ENCODE measurements at places on chromosomes 12 and 14.

- no peak for DNase-seq
Observed at GRCh38 chr12:3644104-3644503, 108.8 kb downstream of the CRACR2A start.

DNA sequence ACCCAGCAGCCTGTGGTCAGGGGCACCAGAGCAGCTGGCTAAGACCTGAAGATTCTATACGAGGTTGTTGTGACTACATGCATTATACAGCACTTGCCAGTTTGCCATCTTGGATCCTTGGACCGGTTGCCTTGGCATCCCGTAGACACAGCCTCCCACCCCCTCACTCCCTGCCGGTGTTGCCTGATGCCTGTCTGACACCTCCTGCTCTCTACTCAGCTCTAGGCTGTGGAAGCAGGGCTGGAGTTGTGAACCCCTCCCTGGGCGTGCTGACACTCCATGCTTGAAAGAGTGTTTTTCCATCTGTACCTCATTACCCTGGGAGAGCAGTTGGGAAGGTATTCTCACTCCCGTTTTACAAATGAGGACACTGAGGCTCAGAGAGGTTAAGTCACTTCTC lies 2.5 kb downstream of the CHGA start:
- DNase-seq = no peak

- no peak for DNase-seq
Observed at GRCh38 chr12:98838231-98838647, 193.1 kb downstream of the APAF1 start.

GRCh38 chr12:103768467-103769123 lies 72.4 kb downstream of the NT5DC3 start:
- no peak for DNase-seq

DNA sequence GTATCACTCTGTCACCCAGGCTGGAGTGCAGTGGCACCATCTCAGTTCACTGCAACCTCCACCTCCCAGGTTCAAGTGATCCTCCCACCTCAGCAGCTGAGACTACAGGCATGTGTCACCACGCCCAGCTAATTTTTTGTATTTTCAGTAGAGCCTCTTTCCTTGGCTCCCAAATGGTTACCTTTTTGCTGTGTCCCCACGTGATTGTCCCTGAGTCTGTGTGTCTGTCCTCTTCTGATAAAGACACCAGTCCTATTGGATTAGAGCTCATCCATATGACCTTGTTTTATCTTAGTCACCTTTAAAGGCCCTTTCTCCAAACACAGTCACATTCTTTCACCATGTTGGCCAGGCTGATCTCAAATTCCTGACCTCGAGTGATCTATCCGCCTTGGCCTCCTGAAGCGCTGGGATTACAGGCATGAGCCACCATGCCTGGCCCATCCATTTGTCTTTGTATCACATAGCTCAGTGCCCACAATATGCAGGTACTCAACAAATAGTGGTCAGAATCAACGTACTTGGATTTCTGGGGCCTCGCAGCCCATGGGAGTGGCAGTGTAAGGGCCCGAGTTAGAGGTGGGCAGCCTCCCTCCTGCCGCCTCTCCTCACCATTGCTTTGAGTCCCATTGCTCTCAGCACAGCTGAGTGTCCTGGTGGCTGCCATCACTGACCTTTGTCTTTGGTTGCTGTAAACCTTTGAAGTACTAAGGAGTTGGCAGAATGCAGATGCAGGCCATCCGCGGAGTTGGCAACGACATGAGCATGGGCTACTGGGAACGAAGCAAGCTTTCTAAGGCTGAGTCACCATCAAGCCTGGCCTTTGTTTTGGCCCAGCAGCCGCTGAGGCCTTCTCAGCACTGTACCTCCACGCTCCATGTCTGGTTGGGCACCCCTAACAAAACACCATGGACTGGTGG lies 9.3 kb downstream of the TPCN1 start:
- no peak for DNase-seq

DNA sequence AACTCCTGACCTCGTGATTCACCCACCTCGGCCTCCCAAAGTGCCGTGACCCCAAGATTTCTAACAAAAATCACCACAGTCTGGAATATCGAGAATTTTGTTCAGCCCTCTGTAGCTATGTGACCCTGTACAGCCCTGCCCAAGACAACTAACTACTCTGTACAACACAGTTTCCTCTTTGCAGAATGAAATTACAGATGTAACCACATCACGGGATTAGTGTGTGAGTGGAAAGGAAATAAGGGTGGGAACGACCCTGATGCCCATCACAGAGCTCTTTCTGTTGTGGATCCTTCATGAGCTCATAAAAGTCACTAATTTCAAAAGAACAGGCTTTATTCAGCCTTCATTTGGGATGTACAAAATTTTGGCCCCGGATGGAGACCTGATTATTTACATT lies 50.5 kb upstream of the KRR1 start:
- no peak for DNase-seq
